ENCODE measurements at places on chromosomes 1 and 21.

DNA sequence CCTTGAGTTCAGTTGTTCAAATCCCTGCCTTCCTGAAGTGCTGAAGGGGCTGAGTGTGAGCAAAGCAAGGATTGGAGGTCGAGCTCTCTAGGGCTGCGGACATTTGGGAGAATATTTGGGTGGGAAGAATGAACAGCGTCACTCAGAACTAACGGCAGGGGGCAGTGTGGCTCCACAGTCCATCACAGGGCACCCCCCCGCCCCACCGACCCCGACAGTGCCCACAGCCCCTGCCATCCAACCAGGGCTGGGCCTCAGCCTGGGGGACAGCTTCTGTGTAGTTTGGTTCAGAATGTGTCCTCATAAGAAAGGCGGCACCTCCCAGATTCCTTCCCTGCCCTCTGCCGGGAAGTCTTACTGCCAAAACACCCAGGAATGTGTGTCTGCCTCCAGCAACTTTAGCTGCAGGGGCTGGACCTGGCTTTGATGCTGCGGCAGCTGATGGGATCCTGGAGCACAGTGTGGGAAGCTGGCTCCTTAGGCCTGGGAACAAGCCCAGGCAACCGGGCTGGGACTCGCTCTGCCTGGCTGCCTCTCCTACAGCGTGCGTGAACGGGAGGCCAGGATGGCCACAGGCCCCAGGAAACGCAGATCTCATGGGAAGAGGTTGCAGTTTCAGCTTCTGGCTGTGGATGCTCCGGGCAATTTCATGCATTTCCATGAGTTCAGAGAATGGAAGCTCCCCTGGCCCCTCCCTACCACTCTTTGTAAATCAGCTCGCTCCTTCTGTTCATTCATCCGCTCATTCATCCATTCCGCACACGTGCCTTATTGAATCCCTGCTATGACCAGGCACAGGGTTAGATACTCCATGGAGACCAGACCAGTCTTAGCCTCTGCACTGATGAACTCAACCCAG lies 104.9 kb upstream of the TMPRSS2 start:
- DNase-seq: no peak

DNA sequence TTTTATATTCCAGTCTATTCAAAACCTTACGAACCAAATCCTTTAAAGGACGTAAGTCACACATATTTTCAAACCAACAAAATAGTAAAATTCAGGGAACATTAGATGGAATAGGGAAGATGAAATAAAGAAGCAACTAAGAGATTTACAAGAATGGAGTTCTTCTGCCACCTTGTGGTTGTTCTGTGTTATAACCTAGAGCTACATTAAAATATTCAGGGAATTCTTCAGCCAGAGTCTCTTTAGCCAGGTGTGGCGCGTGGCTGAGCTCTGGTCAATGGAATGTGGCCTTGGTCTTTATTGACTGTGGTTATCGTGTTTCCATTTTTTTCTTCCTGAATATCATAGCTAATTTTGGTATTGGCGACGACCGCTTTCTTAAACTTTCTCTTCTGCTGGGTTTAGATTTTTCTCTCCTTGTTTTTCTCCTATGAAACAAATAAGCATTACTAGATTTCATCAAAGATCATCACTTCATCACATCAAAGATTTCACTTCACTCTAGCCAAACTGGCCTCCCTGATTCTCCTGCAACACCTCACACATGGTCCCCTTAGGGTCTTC lies 221.3 kb downstream of the MRPL39 start:
- DNase-seq: peak; percentile 38

DNA sequence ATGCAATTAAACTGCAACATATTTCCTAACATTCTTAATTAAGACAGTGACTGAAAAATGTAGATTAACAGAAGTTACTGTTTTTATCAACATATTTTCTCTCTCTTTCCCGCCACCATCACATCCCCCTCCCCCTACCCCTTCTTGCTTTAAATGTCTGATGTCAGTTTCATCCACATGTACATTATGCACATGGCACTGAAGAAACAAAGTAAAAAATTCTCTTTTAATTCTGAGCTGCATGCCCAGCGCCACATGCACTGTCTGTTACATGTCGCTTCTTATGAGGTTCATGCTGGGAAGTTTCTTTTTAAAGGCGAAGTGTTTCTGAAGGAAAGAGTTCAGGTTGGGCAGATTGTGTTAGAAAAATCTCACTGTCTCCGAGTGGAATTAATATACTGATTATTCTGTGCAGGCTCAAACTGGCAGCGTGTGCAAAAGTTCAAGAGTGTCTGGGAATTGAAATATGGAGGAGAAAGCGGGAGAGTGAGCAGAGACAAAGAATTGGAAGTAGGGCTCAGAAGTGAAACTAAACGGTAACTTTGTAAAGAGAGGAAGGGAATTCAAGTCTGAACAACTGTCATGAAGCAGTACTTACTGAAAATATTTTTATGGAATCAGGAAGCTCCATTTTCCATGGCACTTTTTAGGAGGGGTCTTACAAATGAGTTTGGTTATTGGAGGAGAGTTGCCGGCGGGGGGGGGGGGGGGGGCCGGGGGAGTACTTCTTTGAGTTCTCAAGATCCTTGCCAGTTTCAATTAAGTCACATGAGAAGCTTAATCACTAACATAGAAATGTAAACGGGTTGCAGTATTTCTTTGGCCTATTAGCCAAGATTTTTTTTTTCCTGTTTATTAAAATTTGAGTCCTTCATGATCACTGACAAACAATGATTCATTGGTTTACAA lies 217.6 kb downstream of the SDCCAG8 start:
- no peak for DNase-seq

DNA sequence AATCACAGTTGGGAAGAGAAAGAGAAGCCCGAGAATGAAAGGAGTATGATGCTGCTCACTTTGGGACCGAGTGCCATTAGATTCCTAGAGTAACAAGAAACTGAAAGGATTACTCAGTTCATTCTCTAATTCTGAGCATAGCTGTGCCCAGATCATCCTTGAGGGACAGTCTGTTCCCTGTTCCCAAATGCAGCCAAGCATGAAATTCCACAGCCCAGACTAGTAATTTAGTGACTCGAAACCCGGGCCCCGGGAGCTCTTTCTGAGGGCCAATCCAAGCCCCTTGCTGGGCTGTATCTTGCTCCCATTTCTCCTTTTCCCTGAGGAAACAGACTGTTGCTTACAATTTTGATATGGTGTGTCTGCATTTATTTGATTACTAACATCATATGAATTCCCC lies 30.0 kb upstream of the ETS2 start:
- DNase-seq: no peak

GRCh38 chr1:2595261-2595811 lies 8.8 kb downstream of the PRXL2B start:
- no peak for DNase-seq

DNA sequence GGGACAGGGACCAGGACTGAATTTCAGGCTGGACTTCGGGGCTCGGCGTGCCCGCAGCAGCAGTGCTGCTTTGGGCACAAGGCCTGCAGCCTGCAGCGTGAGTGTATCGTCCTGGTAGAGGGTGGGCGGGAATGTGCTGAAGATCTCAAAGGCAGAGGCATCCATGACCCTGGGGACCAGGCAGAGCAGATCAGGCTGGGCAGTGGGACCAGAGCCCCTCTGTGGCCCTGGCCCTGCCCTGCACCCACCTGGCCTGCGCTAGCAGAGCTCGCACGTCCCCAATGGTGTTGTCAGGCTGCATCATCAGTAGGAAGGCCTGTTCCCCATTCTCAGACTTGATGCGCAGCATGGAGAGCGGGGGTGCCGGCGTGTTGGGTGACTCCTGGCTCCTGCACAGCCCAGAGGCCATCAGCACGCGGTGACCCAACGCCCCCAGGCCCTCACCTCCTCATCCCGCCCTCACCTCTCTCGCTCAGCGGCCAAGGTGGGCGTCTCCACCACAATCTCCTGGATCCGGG lies 2.6 kb downstream of the SH3BGRL3 start:
- DNase-seq: no peak

GRCh38 chr1:66788231-66788939 lies 12.7 kb downstream of the INSL5 start:
- DNase-seq: peak; percentile 2

- DNase-seq: no peak
Observed at GRCh38 chr1:205344066-205344928, 12.4 kb downstream of the KLHDC8A start.

DNA sequence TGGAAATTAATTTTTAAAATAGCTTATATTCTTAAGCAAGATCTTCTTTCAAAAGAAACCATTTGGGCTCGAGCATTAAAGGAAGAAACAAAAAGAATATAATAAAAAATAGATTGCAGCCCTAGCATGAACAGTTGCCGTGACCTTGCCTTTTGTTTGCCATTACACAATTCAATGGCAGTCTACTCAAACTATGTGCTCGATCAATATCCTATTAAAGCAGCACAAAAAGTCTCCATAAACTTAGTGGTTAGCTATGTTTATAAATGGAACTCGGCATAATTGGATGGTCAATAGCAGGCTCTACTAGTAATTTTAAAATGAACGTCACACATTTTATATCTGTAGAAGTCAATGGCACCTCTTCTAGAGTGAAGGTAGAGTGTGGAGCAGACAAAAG lies 256.5 kb downstream of the NFIA start:
- no peak for DNase-seq

DNA sequence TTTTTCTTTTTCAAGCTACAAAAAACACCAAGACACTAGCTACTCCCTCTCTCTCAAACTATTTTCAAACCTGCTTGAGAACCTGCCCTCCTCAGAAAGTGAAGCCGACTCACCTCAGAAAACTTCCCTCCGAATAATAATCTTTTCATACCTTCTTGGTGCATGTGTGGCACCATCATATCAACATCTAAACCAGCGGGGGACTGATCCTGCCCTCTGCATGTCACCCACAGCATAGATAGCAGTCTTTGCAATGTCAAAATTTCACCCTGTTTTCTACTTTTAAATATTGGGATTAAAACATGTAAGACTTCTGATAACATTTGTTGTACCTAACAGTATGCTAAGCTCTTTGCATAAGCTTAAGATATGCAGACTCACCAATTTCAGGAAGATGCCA lies 1260.3 kb downstream of the PLA2G4A start:
- DNase-seq: no peak

DNA sequence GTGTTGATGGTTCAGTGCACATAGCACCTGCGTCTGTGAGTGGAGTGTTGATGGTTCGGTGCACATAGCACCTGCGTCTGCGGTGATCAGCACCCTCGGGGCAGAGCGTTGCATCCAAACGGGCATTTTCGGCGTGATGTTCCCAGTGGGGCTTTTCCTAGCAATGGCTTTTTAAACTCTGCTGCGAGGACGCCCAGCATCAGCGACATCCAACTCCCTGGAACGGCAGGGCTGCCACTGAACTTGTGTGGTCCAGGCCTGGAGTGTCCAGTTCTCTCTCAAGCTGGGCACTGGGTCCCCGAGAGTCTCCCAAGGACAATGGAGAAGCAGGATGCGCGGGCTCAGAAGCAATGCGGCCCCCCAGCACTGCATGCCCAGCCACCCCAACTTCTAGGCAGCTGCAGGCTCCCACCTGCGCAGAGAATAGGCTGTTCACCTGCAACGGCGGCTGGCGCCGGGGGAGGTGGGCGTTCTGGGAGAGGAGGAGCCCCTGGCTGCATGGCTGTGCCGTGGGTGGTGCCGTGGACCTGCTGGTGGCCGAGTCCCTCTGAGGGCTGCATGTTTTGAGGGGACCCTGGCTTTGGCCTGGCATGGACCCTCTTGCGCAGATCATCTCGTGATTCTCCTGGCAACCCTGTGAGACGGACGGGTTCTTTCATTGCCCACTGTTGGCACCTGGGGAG lies 10.1 kb upstream of the C1orf174 start:
- no peak for DNase-seq

- no peak for DNase-seq
Observed at GRCh38 chr1:57401671-57402070, 22.2 kb downstream of the DAB1 start.

DNA sequence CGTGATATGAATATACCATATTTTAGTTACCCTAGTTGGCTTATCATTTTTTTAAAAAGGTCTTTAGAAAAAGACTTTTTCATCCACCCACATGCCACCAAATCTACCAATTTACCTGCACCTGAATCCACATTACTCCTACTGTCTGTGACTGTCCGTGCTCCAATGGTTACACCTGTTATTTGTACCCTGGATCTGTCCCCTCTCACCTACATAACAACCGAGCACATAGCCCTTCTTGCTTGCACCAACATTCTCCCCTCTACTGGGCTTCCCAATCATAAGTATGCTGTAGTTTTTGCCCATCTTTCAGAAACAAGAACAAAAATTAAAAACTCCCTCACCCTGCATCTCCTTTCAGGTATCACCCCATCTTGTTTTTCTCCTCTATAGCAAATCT lies 17.6 kb downstream of the SOD1 start:
- DNase-seq: no peak

GRCh38 chr1:112672009-112672408 lies 2.5 kb upstream of the MOV10 start:
- no peak for DNase-seq

DNA sequence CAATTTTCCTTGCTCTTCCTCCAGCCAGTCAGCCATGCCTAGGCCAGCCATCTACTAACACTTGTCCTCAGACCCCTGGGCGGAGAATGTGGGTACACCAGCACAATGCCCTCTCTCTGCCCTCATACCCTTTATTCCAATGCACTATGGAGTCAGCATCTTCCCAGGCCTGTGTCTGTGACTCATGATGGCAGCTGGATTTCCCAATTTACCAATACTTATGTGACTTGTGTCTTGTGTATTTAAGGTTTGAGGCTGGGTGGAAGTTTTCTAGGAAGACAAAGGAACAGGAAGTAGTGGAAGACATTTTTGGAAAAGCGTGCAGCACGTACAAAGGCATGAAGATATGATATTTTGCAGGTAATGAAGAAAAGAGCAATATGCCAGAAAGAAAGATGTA lies 114.3 kb downstream of the NMNAT2 start:
- DNase-seq: no peak

DNA sequence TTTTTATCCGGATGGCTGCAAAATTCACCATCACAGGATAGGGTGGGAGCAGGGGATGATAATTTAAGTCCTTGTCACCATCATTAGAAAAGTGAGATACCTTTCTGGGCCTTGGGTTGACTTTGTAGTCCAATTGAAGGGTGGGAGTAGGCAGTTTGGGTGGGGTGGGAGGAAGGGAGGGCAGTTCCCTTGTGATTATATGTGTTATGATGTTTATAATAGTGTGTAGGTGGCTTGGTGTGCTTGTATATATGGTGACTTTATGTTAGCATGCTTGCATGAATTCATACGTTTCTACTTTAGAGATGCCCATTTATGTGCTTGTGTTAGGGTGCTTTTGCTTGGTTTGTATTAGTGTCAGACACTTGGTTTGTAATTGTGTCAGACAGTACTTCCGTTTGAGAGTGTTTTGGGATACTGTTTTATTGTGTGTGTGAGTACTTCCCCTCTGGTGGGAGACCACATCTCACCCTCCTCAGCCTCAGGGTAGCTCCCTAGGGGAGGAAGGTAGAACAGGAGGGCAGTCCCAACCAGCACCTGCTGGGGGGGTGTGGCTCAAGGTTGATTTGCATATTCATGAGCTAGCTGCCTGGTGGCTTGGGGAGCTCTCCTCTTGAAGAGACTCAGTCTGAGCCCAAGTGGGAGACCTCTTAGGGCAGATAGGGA lies 6.3 kb upstream of the POU3F1 start:
- peak; percentile 25 for DNase-seq
